ENCODE measurements at places on chromosomes 7 and 10. TPM values are rescaled to one million over a fixed set of nuclear protein-coding genes. Genes with fewer than 3 reads are reported as not detected.

- no peak for DNase-seq
Measured at GRCh38 chr10:76242956-76243355, 811.5 kb downstream of the LRMDA start.

GRCh38 chr7:975702-976473 is 539 bp upstream of the COX19 start:
- DNase-seq = no peak

- no peak for DNase-seq
Measured at GRCh38 chr7:12865593-12865992, 178.2 kb downstream of the ARL4A start.

DNA sequence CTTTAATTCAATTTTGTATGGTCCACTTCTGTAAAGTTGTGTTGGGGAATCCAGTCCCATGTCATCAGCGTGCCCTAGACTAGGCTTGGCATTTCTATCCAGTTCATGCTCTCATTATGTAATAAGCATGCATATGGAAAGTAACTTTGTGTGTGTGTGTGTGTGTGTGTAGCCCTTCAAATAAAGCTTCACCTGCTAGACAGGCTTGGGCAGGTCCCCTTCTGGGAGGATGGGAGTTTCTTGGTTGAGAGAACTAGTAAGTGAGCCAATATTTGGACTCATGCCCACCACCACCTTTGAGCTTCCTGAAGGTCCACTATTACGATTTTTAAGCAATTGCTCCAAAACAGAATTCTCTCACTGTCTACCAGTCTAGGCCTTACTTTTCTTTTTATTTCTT is 6.9 kb downstream of the BZW2 start:
- no peak for DNase-seq

GRCh38 chr10:131019696-131020095 is 291.8 kb downstream of the TCERG1L start:
- no peak for DNase-seq

GRCh38 chr10:129973674-129974059 is 9.6 kb upstream of the EBF3 start:
- no peak for DNase-seq

DNA sequence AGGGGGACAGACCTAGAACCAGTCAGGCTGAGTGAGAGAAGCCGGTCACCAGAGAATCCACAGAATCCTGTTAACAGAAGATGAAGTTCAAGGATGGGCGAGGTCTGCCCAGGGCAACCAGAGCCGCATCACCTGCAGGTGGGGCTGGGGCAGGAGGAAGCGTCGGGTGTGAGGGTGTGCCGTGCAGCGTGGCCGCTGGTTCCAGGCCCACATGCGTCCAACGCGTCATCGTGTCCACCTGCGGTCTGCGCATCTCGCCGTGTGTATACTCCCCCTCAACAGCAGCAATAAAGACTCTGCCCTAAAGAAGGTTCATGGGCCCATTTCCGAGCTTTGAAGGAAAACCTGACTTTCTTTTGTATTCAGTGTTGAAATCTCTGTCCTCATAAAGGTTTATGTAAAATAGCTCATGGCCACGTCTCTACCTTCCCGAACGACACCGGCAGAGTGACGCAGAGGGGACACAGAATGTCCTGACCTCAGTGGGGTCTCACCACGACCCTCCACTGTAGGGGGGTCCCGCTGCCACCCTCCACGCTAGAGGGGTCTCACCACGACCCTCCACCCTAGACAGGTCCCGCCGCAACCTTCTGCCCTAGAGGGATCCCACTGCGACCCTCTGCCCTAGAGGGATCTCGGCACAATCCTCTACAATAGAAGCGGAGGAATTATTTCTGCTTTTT is 446.9 kb downstream of the PTPRN2 start:
- no peak for DNase-seq

DNA sequence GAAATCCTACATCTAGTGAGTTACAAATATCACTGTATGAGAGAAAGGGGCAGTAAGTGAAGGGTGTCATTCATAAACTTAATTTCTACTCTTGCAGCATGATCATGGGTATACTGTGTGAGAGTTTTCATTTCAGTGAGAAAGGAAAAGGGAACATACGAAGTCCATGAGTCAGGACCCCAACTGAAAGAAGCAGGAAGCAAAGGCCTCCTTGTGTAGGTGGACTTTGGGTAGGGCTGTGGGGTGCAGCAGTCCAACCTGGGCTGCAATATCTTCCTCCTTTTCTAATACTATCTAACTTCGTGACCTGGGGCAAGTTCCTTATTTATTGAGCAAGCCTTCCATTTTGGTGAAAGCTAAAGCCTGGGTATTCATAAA is 248.2 kb upstream of the TCF7L2 start:
- no peak for DNase-seq

- DNase-seq = no peak
Measured at GRCh38 chr10:67788028-67788886, 49.7 kb downstream of the DNAJC12 start.

DNA sequence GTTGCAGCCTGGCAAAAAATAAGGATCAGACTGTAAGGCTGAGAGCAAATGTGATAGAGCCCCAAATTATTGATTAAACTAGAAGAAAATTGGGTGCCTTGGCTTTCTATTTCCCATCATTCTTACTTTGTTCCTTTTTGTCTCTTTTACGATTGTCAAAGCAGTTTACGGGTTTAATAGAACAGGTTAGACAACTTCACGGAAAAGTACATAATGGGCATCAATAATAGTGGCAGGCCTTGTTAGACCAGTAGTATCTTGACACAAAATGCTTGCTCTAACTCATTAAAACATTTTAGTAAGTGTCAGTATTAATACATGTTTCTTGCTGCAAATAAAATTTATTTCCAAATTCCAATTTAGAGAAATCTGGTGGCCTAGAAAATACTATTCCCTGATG is 14.5 kb upstream of the GGCT start:
- DNase-seq = no peak

- DNase-seq = no peak
Measured at GRCh38 chr7:66571568-66571967, 57.1 kb upstream of the KCTD7 start.

DNA sequence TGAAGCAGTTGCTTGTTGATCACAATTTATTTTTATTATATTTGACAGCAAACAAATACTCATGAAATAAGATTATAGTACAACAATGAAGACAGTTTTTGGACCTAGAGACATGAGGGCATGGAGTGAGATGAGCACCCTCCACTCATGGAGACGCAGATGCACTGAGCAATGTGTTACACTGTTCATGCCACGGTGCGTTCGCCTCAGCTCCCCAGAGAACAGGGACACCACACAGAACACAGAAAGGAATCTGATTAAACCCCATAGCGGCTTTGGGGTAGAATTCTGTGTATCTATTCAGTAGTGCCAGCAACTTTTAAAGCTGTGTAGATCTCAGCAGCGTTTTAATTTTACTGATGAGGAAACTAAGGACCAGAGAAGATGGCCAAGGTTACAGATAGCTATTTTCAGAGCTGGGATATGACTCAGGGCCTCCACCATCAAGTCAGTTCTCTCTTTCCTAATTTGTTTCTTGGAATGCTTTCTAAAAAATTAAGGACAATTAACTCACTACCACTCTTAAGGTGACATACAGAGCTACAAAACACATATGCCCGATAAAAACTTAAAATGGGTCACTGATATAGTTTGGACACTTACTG is 33.6 kb downstream of the FAM25A start:
- no peak for DNase-seq

GRCh38 chr10:77357185-77357584 is 280.4 kb downstream of the KCNMA1 start:
- no peak for DNase-seq

DNA sequence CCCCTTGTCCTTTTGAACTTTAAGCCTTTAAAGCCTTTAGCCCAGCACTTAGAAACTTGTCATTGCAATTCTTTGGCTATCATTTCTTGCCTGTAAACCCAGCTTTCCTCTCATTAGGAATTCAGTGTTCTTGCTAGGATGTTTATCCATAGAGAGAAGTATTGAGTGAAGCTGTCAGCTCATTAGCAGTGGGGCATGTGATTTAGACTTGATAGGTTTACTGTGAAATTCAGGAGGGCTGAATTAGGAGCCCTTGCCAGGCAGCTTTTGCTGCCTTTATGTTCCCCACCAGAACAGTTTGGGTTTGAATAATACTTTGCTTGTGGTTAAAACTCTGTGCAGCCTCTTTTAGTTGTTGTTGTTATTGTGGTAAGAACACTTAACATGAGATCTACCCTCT is 39.5 kb downstream of the LHFPL3 start:
- DNase-seq = no peak

- no peak for DNase-seq
Measured at GRCh38 chr10:28880683-28880950, 203.3 kb downstream of the BAMBI start.

NPFFR1 gene
- total RNA-seq = not detected

MKX gene
- total RNA-seq = 3.9 TPM

CLEC5A gene
- not detected for total RNA-seq

CNNM1 gene
- 2.0 TPM for total RNA-seq

OR9A2 gene
- not detected for total RNA-seq

SNX10 gene
- total RNA-seq = 5.4 TPM

ABCB1 gene
- 1.8 TPM for total RNA-seq
